ENCODE measurements at places on chromosomes 6 and 20. TPM values are rescaled to one million over a fixed set of nuclear protein-coding genes. Genes with fewer than 3 reads are reported as not detected.
A peak's percentile ranks its signal among the peaks of the same experiment; 100 is the strongest.

Gene PAK5
- polyA plus RNA-seq = 0.13 TPM

Gene DCDC2
- 0.08 TPM for polyA plus RNA-seq

Gene RAB23
- 10.1 TPM for polyA plus RNA-seq

GRCh38 chr6:139064981-139065665, 36.6 kb downstream of the ABRACL start:
- DNase-seq = no peak

DNA sequence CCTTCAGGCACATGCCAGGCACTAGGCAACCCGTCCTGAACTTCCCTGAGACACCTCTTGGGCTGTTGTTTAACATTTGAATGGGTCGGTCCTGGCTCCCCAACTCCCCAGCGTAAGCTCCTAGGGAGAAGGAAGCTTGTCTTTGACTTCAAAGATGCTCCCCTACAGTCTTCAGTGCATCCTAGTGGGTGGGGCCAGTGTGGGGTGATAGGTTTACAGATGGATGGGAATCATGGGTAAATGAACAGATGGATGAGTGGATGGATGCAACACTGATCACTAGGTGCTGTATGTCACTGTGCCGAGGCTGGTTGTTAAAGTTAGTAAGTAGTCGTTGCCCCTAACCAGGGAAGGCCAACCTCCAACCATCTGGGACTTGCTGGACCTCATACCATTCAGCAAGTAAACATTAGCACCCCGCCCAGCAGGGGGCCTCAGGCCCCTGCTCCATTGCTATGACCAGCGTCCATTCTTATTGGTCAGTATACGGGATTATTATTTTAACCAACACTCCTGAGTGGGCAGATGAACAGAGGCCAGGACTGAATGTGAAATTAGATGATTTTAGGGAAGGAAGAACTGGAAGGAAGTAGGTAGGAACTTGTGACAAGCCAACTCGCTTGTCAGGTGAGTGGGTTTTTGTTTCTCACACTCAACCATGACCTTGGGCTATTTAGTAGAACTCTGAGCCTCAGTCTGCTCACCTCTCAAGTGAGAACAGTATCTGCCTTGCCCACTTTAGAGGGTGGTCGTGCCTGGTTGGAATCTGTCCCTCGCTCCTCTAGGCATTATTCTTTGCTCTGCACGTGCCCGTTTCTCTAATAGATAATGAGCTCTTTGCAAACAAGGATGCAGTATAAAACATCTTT, 82.9 kb upstream of the FOXP4 start:
- peak; percentile 55 for DNase-seq

DNA sequence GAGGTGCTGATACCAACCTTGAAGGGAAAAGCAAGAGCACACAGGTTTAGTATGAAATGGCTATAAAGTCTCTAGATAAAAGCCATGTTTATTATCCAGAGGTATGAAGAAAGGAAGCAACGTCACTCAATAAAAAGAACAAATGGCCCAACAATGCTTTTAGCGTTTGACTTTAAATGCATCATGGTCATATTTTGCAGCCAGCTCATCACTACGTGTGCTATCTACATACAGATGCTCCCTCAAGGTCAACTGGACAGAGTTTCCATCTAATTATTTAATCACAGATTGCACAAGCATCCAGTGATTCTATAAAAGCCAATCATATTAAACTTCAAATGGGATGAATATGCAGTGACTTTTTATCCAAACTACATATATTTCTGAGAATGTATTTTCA, 127.6 kb upstream of the SYNDIG1 start:
- no peak for DNase-seq

DNA sequence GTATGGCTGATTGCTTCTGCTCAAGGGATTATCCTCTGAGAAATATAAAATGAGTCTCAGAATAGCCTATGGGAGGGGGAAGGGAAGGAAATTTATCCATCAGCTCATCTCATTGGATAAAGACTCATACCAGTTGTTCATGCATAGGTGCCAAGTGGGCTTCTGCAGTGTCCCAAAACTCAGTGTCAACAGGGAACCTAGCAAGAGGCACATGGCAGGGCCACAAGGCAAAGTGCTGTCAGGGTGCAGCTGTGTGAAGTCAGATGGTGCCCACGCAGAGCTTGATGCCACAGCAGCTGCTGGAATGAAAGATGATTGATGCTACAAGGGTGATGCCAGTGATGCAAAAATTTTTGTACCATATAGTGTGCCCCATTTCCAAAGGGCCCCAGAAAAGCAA, 3.2 kb upstream of the CHD6 start:
- no peak for DNase-seq

DNA sequence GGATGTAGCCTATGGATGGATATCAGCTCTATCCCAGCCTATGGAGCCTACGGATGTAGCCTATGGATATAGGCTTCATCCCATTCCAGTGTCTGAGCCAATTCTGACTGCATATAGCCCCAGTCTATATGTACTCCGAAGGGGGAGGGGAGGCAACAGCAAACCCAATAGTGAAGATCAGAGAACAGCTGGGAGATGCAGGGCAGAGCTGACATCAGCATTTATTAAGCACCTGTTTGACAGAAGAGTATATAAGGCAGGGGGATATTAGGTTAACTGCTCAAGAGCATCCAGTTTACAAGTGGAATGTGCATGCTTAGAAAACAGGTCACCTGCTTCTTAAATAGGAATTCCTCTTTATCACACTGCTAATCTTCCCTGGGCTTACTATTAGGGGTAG, 85.2 kb downstream of the TNFAIP3 start:
- DNase-seq = no peak

DNA sequence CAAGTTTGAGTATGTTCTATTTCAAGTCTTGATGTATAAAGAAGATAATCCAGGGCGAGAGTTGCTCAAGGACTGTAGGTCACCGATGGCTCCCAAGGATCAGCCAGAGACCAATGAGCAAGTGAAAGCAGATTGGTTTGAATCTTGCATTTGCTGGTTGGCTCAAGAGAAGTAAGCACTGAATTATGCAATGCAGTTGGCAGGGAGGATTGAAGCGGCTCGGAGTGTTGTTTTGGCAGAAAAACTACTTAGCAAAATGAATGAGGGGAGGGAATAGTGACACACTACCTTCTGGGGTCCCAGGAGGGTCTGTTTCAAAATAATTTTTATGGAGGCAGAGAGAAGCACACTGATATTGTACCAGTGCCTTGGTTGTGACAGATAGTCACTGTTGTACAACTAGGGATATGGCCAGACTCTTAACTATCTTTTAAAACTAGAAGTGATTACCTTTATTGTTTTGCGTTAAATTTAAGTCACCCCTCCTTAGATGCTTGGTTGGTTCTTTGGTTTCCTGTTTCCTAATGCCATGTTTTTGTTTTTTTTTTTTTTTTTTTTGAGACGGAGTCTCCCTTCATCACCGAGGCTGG, 15.7 kb downstream of the SASH1 start:
- peak; percentile 42 for DNase-seq

DNA sequence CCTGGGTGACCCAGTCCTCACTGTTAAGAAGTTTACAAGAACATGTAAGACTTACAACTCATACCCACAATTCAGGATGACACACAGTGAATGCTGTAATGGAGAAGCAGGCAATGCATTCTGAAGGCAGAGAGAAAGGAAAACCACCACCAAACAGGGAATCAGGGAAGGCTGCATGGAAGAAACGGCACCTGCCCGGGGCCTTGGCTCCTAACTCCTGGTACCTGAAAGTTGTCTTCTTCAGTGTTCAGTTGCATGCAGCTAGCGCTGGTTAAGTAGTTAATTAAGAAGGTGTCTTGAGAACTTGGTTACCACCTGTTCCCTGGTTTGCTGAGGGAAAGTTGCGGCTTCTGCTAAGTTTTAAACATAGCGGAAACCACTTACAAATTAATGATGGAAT, 57.2 kb downstream of the GPR6 start:
- DNase-seq = no peak

DNA sequence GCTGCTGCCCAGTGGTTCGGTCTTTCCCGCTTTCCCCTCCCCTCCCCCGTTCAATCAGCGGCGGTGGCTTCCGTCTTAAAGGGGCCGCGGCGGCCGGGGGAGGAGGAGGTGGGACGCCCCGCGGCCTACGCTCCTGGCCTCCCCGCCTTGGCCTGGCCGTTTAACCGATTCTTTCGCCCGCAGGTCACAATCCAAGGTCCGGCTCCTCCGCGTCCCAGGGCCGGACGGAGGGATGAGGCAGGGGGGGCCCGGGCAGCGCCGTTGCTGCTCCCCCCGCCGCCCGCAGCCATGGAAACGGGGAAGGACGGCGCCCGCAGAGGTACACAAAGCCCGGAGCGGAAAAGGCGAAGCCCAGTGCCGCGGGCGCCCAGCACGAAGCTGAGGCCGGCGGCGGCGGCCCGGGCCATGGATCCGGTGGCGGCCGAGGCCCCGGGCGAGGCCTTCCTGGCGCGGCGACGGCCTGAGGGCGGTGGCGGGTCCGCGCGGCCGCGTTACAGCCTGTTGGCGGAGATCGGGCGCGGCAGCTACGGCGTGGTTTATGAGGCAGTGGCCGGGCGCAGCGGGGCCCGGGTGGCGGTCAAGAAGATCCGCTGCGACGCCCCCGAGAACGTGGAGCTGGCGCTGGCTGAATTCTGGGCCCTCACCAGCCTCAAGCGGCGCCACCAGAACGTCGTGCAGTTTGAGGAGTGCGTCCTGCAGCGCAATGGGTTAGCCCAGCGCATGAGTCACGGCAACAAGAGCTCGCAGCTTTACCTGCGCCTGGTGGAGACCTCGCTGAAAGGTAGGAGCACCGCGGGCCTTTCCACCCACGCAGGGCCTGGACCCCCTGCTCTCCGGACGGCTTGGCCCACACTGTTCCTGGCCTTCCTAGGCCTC, 1.2 kb downstream of the STK35 start:
- DNase-seq = peak; percentile 93

DNA sequence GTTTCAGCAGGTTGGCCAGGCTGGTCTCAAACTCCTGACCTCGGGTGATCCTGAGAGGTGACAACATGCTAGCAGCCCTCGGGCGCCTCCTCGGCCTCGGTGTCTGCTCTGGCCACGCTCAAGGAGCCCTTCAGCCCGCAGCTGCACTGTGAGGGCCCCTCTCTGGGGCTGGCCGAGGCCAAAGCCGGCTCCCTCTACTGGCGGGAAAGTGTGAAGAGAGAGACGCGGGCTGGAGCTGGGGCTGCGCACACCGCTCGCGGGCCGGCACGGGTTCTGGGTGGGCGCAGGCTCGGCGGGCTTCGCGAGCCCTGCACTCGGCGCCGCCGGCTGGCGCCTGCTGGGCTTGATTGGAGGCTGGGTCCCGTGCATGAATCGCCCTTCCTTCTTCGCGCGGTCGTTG, 80.8 kb upstream of the RBM24 start:
- DNase-seq = no peak

GRCh38 chr6:141540207-141540606, 592.5 kb upstream of the GJE1 start:
- no peak for DNase-seq

- DNase-seq = no peak
Observed at GRCh38 chr6:132314432-132314831, 86.8 kb downstream of the MOXD1 start.

- no peak for DNase-seq
Observed at GRCh38 chr20:57985278-57985677, 243.2 kb downstream of the ANKRD60 start.

GRCh38 chr20:44110816-44111568, 76.0 kb downstream of the JPH2 start:
- no peak for DNase-seq

- DNase-seq = no peak
Observed at GRCh38 chr6:15362274-15363160, 116.6 kb downstream of the JARID2 start.

DNA sequence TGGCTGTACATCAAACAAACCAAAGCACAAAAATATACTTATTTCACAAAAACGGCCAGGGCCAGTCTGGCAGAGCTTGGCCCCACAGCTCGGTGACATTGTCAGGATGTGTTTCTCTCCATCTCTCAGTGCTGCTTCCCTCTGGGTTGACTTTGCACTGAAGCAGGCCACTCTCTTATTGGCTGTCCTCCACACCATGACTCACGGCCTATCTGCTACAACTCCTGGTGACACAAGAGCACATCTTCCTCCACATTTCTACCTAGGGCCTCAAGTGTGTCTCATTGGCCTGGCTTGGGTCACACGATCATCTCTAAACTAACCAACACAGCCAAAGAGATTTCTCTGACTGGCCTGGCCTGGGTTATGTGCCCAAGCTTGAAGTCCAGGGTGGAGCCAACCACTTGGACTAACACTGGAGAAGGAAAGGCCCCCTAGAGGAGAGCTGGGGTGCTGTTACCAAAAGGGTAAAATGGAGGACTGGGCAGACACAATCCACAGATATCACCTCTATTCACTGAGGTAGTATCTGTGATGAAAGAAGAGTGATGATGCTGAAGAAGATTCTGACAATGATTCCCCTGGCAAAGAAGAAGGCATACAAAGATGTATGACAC, 159.8 kb upstream of the TSHZ2 start:
- no peak for DNase-seq

GRCh38 chr6:6925391-6926164, 182.2 kb upstream of the RREB1 start:
- DNase-seq = no peak

DNA sequence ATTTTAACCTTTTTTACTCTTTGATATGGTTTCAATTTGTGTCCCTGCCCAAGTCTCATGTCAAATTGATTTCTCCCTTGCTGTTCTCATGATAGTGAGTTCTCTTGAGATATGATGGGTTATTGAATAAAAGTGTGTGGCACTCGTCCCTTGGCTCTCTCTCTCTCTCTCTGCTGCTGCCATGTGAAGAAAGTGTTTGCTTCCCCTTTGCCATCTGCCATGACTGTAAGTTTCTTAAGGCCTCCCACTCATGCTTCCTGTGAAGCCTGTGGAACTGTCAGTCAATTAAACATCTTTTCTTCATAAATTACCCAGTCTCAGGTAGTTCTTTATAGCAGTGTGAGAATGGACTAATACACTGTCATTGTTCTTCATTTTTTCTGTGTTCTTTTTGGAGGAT, 48.5 kb downstream of the LIN28B start:
- DNase-seq = no peak

DNA sequence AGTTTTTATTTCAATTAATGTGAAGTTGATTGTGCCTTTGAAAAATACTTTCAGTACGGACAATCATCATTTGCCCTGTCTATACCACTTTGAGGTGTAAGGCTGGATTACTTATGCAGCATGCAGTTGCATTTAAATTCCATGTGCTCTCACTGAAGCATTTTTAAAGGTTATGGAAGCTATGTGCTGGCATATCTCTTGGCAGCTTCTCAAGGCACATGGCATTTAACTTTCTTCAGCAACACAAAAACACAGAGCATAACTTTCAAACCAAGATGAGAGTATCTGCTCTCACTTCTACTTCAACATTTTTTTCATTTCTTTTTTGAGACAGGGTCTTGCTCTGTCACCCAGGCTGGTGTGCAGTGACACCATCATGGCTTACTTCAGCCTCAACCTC, 360.6 kb upstream of the RUNX2 start:
- DNase-seq = no peak

DNA sequence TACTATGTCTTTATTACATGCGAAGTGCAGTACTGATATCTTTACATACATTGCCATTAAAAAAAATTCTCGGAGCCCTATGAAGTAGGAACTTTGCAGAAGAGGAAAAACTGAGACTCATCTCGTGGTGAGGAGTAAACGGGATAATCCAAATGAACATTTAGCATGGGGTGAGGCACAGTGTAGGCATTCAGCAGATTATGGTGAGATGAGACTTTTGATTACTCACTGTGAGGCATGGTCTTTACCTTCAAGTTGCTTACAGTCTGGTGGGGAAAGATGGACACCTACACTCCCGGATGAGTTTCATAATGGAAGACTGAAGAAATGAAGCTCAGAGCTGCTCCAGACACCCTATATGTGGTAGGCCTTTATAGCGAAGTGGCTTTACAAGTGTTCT, 1.4 kb downstream of the RPRD1B start:
- no peak for DNase-seq

GRCh38 chr20:49349694-49350252, 71.9 kb upstream of the ZNFX1 start:
- no peak for DNase-seq
